Lung microvascular endothelial cell (primary cell): ENCODE measurements at places on chromosomes 2 and 18.

- no peak for DNase-seq
Observed at GRCh38 chr2:134335601-134336000, 81.7 kb downstream of the MGAT5 start.

GRCh38 chr18:10336749-10337350 is 117.6 kb upstream of the APCDD1 start:
- DNase-seq = no peak

GRCh38 chr2:44778221-44778654 is 163.3 kb upstream of the SIX3 start:
- no peak for DNase-seq

DNA sequence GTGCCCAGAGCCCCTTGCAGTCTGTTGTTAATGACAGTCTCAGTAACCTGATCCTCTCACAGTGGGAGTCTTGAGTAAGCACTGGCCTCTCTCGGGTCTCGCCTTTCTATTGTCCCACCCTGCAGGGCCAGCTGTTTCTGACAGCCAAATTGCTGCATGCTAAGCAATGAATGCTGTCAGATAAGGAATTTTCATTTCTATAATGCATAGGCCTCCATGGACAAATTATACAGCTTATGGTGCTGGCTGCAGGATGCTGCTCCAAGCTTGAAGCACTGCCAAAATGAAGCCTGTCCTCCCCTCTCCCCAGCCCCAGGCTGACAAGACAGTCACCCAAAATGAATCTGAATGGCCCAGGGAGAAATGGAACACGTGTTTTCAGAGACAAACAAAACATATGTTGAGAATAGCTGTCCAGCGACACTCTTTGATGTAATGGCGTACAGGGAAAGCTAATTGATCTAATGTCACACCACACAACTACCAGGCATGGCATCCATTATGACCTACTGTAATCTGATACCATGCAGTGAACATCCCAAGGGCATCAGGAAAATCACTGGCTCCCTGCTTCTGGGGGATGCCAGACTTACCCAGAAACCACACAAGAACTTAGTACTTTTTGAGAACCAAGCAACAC is 36.8 kb downstream of the ACVR1 start:
- DNase-seq = no peak
